T-helper 1 cell (primary cell): ENCODE measurements at places on chromosomes 13 and 19.

DNA sequence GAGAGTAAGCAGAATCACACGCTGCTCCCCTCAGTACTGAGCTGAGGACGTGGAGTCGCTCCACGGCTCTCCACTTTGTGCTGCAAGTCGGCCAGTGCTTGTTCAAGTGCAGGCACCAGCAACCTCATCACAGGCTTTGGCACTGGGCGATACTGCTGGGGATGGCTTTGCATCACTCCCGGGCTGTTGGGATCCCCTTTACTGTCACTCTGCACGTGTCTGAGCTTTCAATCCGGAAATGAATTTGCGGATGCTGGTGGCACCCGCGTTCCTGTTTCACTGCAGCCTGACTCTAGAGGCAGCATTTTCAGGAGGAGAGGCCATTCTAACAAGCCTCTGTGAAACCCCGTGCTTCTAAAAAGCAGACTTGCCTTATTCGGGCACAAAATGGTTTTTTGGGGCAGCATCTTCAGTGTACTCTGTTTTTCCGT is 19.1 kb downstream of the SMARCA4 start:
- DNase-seq: peak; percentile 46

- DNase-seq: no peak
Observed at GRCh38 chr19:10812902-10813404, 23.1 kb downstream of the TMED1 start.

DNA sequence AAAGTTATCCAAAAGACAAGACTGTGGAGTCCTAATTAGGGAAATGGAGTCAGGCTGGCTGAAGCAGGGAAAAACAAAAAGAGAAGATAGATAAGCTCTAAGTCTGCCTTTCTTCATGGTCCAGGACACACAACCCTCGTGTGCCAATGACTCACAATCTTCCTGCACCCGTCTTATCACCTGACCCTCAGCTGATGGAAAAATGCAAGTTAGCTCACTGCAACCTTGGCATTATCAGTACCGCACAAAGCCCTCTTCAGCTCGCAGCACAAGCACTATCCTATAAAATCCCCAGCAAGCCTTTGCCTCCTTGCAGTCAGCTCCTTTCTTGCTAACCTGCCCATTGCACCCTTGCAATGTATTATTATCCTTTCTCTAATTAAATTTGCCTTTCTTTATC is 4.3 kb downstream of the OR7A5 start:
- no peak for DNase-seq

GRCh38 chr13:50384724-50385123 is 369.5 kb downstream of the KCNRG start:
- DNase-seq: no peak

- DNase-seq: no peak
Observed at GRCh38 chr13:24459234-24459633, 53.3 kb downstream of the PARP4 start.

GRCh38 chr13:105083992-105084391 is 1451.5 kb downstream of the EFNB2 start:
- DNase-seq: no peak

GRCh38 chr19:6376512-6377190 is 918 bp upstream of the PSPN start:
- no peak for DNase-seq

GRCh38 chr19:30703645-30704044 is 331.5 kb downstream of the ZNF536 start:
- no peak for DNase-seq

- DNase-seq: no peak
Observed at GRCh38 chr13:110154410-110154933, 152.5 kb downstream of the COL4A1 start.

DNA sequence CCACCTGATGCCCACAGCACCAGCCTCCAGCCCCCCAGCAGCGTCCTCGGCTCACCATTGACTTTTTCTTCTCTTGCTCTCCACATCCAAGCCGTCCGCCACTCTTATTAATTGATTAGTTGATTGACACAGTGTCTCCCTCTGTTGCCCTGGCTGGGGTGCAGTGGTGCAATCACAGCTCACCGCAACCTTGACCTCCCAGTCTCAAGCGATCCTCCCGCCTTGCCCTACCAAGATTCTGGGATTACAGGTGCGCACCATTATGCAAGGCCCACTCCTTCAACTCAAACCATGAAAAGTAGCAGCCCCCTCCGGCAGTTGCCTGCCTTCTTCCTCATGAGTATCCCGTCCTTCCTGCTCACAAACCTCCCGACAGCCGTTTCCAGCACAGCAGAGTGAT is 921 bp upstream of the TEX29 start:
- DNase-seq: no peak

- no peak for DNase-seq
Observed at GRCh38 chr13:91331047-91331915, 16.2 kb upstream of the MIR17HG start.
